CMK (cell line): ENCODE measurements at places on chromosomes 2 and 18.

DNA sequence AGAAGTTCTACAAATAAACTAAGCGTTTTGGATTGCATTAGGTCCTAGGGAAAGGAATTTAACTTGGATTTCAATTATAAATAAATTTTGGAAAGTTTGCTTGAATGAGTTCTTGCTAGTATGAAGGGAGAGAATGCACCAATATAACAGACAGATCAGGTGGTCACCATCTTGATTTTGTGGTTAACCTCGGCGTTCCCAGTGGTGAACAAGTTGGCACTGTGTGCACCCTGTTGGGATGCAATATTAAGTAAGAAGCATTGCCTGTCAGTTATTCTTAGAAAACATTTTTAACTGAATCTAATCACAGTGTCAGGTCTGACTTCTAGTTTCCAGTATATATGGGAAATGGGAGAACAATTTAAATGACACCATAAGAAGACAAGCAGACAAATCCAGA lies 673.4 kb downstream of the SLC4A3 start:
- DNase-seq = no peak

GRCh38 chr2:201024518-201024917 lies 47.0 kb downstream of the HYCC2 start:
- DNase-seq = no peak

- DNase-seq = no peak
Observed at GRCh38 chr18:36977121-36977520, 148.2 kb downstream of the KIAA1328 start.

DNA sequence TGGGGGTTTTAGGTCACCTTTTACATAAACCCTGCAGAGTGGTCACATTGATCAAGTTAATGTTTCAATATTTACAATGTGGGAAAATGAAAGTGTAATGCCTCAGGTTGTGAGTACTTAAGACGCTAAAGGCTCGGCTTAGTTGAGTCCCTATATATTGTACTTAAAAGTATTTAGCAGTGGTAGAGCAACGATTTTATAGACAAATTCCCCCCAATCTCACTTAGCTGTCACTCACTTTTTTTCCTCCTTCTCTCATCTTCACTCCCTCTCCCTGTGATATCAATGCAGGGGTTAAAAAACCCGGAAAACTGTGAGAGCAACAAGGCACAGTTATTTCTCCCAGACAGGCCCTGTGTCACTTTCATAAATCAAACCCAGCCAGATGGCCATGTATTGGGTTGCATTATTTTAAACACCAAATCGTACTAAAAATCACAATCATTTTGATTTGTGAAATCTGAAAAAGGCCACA lies 5.4 kb downstream of the POU3F3 start:
- DNase-seq = no peak

DNA sequence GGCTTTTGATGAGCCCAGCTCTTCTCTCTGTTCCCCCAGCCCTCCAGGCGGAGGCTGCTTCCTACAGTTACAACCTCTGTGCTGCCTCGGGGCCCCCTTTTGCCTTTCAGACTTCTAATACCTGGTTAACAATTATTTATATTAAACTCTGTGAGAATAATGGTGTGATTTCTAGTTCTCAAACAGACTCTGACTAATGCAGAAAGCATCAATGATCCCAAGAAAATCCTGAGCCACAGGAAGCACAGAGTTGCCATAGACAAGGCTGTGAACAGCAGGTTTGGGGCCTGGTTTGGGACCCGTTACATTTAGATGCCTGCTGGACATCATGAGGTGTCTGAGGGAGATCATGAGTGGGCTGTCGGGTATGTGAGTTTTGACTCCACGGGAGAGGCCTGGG lies 37.4 kb upstream of the MYO3B start:
- DNase-seq = no peak

DNA sequence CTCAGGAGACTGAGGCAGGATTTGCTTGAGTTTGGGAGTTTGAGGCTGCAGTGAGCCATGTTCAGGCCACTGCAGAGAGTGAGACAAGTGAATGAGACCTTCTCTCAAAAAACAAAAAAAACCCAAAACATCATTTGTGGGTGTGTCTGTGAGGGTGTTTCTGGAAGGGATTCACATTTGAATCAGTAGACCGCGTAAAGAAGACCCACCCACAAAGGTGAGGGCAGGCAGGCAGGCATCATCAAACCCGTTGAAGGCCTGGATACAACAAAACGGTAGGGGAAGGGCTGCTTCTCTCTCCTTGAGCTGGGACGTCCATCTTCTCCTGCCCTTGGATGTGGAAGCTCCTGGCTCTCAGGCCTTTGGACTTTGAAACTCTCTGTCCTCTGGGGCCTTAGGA lies 25.4 kb downstream of the CDKL4 start:
- DNase-seq = no peak

DNA sequence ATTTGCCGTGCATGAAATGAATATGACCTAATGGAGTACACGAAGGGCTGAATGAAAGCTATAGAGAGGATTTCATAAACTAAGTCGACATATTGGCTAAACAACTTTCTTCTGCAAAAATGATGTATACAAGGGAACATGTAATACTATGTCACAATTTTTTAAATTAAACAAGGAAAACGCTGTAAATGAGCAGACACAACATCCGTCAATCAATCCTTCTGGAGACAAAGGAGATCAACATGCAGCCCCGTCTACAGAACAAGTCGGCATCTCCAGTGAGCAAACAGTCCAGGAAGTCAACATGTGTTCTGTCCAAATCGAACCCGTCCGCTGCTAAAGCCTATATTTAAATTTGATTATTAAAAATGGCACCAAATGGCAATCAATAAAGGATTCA lies 180.8 kb downstream of the TCF4 start:
- no peak for DNase-seq

DNA sequence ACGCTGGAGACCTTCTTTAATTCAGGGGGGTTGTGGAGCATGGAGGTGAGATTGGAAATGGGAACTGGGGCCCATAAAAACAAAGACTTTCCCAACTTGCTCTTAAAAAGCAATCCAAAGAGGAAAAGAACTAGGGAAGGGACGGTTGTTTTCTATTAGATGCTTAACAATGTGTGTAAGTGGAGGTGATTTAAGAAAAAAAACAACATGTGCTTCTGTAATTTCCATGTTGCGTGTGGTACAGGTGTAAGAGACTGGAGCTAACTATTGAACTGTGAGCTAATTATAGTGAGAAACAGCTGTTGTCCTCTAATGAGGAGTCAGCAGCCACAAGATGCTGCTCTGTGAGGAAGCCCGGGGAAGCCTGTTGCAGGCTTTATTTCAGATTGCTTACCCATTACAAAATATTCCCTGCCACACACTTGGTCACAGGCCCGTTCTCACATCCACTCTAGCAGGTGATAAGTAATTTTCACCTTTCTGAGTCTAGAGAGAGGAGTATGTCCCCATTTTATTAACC lies 280.6 kb upstream of the PARD3B start:
- DNase-seq = no peak

DNA sequence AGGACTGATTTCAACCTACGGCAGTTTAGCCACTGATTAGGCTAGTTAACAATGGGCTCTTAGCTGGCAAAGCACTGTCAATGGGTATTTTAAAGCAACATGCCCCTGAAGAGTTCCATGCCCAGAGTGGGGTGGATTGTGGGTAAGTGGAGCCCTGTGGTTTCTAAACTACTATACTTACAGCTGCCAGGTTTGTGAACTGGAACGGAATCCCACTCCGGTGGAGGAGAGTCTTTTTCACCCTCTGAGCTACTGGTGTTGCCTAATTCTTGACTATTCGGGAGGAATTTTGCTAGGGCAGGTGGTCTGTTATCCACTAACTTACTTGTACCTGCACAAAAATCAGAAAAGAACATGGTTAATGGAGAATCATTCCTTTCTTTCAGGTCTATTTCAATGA lies 52.6 kb downstream of the ZAP70 start:
- DNase-seq = no peak

GRCh38 chr2:176466918-176467452 lies 197.7 kb downstream of the MTX2 start:
- no peak for DNase-seq

- no peak for DNase-seq
Observed at GRCh38 chr2:227415538-227416424, 28.0 kb upstream of the SCYGR1 start.

GRCh38 chr2:101763496-101764333 lies 66.2 kb downstream of the MAP4K4 start:
- no peak for DNase-seq

DNA sequence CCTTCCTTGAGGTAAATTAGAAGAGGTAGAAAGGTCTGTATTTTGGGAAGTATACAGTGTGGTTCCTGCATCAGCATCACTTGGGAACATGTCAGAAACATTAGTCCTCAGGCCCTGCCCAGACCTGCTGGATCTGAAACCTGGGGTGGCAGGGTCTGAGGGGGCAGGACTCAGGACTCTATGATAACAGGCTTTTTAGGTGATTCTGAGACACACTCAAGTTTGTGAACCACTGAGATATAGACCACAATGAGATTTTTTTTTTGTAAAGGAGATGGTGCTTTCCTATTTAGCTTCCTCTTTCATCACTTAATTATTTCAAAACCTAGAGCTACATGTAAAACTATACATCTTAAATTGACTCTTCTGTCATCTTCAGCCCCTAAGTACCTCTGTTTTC lies 262.7 kb upstream of the SPOPL start:
- DNase-seq = no peak

GRCh38 chr2:60148716-60149115 lies 404.7 kb downstream of the BCL11A start:
- no peak for DNase-seq

- no peak for DNase-seq
Observed at GRCh38 chr2:158688721-158689120, 106.4 kb upstream of the DAPL1 start.

DNA sequence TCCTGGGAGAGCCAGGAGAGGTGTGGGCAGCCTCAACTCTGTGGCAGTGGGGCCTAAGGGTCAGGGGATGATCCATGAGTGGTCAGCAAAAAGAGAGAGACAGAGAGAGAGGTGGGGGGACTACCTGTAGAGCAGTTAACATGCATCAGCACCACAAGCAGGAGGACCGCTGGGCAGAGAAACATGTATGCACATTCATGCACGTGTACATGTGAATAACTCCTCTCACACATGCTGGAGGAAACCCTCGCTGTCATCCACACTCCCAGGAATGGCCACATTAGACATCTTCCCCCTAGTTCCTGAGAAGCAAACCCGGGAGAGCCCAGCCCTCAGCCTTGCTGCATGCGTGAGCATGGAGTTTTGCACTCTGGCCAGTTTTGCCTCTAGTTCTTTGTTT lies 166.1 kb downstream of the SMAD7 start:
- DNase-seq = no peak

DNA sequence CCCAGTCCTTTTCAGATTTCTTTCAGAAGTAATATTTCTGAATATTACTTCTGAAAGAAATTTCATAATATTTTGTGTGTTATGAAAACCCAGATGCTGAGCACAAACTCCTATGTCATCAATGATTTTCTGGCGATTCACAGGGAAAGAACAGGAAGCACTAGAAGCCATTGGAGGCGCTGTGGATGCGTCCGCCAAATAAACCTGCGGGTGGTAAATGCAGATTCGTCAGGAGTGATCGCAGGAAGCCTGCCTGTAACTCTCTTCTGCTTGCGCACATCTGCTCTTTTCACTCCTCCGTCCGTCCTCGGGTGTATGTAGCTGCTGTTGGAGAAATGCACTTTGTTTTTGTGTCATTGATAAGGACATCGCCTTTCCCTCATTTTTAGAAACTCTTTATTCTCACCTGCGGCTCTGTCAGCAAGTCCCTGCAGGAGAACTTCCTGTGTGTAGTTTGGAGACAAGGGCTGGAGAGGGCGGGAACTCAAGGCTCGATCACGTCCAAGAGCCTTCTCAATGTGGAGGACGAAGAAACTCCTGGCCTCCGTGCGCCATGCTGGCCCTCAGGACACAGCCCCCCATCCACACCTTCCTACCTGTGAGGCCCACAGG lies 483.8 kb downstream of the GALR1 start:
- no peak for DNase-seq

DNA sequence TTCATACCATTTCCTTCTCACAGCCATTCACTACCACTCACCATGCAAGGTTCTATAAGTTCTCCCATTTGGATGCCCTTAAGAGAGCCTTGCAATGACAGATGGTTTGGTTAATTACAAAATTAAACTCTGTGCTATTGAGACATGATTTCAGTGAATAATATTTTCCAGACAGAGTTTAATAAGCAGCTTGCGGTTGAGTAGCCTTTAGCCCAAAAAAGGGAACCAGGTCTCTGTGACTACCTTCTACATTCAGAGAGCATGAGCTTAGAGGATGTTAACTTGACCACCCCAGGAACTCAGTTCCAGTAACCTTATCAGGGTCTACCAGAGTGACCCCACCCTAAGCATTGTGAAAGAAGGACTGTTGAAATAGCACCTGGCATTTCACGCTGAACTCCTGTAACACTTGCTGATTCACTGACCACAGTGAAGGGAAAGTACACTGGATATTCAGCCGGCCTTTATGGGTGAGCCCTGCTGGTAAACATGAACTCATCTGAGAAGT lies 1173.1 kb upstream of the ZEB2 start:
- DNase-seq = peak; percentile 54

DNA sequence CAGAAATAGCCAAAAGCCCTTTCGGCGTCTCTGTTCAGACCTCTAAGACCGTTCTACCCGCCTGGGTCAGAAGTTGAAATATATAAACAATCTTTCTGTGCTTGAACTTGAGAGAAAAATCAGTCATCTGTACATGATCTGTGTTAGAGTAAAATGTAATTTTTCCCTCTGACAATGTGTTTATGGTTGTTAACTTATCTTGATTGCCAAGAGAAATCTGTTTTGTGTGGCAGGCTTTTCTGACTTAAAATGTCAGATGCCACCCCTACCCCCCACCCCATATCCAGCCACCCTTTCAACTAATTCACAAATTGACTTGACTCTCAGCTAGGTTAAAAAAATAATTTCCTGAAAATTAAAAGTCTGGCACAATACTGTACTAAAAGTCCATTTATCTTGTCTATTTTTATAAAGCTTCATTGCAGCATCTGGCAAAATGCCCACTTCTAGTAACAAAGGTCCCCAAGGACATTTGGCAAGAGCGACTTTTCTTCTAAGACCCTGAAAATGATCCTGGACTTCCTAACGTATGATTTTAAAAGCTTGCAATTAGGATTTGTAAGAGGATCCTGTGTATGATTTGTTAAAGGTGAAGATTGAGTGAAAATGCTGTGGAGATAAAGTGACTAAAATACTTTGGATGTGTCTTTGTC lies 304.2 kb downstream of the EPHA4 start:
- DNase-seq = no peak

DNA sequence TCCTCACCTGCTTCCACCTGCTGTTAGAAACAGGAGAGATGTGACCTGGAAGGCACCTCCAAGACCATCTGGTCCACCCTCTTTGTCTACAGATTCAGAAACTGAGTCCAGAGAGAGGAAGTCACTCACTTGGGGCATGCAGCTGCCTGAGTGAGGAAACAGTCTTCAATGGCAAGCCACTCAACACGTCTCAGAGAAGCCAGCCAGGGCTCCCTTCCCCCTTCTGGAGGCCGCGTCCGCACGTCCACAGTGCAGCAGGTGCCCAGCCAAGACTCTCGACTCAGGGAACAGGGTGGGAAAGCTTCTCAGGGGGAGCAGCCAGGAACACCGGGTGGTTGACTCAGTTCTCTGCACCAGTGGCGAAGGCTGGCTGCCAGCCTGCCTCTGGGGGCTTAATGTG lies 201.7 kb downstream of the BCL11A start:
- DNase-seq = no peak

GRCh38 chr2:61688369-61689334 lies 150.5 kb upstream of the XPO1 start:
- no peak for DNase-seq
